ENCODE measurements at places on chromosomes 1 and 21. TPM values are rescaled to one million over a fixed set of nuclear protein-coding genes. Genes with fewer than 3 reads are reported as not detected.

- H3K27me3 ChIP-seq: no peaks in the 10 kb centered on the region
- peaks cover 13% of the 10 kb centered on the region for H3K4me1 ChIP-seq
- no peak overlapping the region for H3K4me3 ChIP-seq
Measured at GRCh38 chr1:209802117-209802779, 3.7 kb downstream of the IRF6 start.

Gene GPR89B
- 18.5 TPM for total RNA-seq

Gene PPP1R8
- total RNA-seq: 36.4 TPM

- no peak overlapping the region for H3K27ac ChIP-seq
- H3K36me3 ChIP-seq: no peaks in the 10 kb centered on the region
- H3K4me1 ChIP-seq: no peaks in the 10 kb centered on the region
- no peak for DNase-seq
- no peaks in the 10 kb centered on the region for H3K27me3 ChIP-seq
Measured at GRCh38 chr1:188269956-188270355, 1441.2 kb downstream of the PLA2G4A start.

Gene SH2D1B
- total RNA-seq: 250 TPM

Gene KIF14
- total RNA-seq: 0.40 TPM

DNA sequence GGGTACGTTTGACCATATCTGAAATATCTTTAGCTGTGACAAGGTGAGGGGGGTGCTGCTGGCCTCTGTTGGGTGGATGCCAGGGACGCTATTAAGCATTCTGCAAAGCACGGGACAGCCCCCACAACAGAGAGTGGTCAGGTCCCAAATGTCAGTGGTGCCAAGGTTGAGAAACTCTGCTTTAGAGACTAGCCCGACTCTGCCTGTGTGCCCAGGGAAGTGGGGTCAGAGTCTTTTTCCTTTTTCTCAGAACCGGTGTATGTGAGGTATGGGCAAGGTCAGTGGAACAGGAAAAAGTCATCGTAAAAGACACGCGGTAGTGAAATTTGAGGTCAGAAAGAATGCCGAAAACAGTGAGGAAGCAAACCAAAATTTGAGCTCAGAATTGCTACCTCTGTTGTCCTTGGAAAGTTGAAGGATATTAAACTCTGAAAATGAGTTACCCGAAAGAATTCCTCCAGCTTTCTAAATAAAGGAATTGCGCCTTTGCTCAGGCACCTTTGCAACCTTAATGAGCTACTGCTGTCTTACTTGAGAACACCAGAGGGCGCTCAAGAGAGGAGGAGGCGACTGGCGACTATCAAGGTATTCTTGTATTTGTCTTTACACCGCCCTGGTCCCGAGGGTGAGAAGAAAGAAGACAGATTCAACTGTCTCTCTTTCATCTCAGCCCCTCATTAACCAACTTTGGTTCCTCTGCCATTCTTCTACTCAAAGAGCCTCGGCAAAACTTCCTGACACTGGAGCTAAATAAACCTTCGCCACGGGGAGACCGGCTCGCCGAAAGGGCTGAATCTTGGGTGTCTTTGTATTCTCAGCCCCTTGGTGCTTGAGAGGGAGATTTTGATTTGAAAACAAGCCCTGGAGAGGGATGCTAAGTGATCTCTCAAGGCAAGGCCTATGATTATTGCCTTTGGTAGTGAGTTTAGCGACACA, 85.4 kb upstream of the OLIG2 start:
- peaks cover 3% of the 10 kb centered on the region for H3K4me1 ChIP-seq
- no peak for DNase-seq
- H3K36me3 ChIP-seq: no peaks in the 10 kb centered on the region

- DNase-seq: no peak
- no peaks in the 10 kb centered on the region for H3K27me3 ChIP-seq
- H3K36me3 ChIP-seq: no peaks in the 10 kb centered on the region
- no peak overlapping the region for H3K27ac ChIP-seq
- H3K4me1 ChIP-seq: peaks cover 2% of the 10 kb centered on the region
Measured at GRCh38 chr1:172882791-172883386, 167.9 kb downstream of the TNFSF18 start.

DNA sequence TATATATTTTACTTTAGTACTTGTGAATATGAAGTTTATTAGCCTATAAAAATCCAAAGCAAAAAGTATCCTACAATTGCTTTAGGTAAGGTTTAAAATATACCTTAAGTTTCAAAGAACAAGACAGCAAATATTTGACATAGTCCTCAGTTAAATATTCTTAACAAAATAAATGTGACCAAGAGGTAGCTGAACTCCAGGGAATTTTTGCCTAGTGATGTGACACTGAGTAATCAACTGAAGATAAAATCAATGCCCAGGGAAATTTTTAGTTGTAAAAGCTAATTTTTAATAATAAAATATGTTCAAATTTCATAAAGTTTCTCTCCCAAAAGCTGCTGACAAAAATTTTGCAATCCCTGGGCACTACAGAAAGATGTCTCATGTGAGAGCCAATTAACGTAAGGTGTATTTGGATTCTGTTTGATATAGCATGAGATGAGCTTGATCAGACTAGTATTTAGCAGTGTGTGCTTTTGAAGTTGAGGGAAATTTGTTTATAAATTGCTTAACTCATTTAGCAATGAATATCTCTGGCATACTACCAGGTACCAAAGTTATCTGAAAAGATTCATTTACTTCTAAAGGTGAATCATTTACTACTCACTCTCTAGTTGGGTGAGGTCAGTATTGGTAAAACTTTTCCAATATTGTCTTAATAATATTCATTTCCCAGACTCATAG, 80.2 kb upstream of the PALMD start:
- no peak overlapping the region for H3K27ac ChIP-seq
- no peak for DNase-seq
- no peak overlapping the region for H3K4me3 ChIP-seq
- no peaks in the 10 kb centered on the region for H3K27me3 ChIP-seq

- H3K27me3 ChIP-seq: no peaks in the 10 kb centered on the region
- H3K36me3 ChIP-seq: no peaks in the 10 kb centered on the region
- H3K4me3 ChIP-seq: no peak overlapping the region
- DNase-seq: no peak
- no peak overlapping the region for H3K27ac ChIP-seq
Measured at GRCh38 chr1:23927097-23927496, 13.9 kb upstream of the CNR2 start.

Gene CLIC6
- not detected for total RNA-seq
